ENCODE measurements at places on chromosomes 13 and 19.

- no peak for DNase-seq
Measured at GRCh38 chr13:106343836-106344235, 191.6 kb downstream of the EFNB2 start.

DNA sequence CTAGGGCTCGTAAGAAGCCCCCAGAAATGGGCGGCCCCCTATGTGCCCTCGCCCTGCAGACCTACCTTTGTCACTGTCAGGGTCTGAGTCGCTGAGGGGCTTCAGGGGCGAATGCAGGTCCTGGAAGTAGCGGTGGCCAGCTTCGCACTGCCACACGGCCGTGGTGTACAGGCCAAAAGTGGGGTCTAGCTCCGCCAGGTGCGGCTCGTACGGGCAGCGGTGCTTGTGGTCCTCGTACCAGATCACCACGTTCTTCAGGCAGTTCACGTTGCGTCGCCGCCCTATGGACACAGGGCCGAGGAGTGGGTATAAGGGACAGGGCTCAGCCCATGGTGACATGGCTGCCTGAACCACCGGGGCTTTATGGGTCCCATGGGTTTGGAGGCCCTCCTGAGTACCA lies 9.8 kb downstream of the ZNF653 start:
- no peak for DNase-seq

DNA sequence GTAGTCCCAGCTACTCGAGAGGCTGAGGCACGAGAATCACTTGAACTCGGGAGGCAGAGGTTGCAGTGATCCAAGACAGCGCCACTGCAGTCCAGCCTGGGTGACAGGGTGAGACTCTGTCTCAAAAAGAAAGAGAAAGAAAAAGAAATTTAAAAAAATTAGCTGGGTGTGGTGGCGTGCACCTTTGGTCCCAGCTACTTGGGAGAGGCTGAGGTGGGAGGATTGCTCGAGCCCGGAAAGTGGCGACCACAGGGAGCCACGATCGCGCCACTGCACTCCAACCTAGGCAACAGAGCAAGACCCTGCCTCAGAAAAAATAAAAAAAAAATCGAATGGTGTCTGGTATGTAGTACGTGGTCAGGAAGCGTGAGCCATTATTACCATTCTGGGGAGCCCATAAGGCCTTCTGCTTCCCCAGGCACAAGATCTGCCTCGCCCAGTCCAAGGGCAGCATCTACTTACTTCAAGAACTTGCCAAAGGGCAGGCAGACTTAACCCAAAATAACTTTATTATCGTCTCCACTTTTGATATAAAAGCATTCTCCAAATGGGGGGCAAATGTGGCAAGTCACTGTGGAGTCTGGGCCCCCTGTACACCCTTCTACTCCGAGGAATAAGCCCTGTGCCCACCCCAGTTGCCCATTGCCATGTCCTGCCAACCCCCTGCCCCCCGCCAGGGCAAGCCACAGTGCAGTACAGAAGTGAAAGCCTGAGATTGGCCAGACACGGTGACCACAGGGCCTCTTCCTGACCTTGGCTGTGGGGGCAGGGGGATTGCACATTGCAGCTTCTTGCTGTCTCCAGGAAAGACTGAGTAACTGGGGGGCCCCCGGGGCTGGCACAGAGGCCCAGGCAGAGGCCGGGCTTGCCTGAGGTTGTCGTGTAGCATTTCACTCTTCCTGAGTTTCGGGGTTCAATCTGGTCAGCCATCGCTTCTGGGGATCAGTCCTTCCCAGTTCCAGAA lies 12.6 kb downstream of the CCL25 start:
- no peak for DNase-seq

- DNase-seq = no peak
Measured at GRCh38 chr19:4589579-4590410, 30.3 kb upstream of the SEMA6B start.

DNA sequence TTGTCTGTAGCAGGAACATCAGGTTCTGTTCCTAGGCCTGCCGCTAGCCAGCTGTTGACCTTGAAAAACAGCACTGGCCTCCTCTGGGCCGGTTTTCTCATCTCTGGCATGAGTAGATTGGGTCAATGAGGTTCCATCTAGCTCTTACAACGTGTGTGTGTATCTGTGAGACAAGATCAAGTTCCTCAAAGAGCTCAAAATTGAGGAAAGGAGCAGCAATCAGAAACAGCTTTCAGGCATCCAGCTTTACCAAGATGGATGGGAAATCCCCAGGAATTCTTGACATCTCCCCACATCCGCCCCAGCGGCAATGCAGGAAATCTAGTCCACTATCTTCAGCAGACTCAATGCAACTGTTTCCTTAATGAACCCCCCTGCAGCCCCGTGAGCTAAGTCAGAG lies 4.9 kb downstream of the FLT1 start:
- no peak for DNase-seq
